T-helper 1 cell treated with Interleukin-12 subunit alpha and Interleukin-12 subunit beta and Interleukin-4 antibody, amounts not matched to agents 30 ng/mL and 1 ng/mL, for 36 hours (primary cell): ENCODE measurements at places on chromosomes 1 and 21. TPM values are rescaled to one million over a fixed set of nuclear protein-coding genes. Genes with fewer than 3 reads are reported as not detected.

Gene ICOSLG
- 12.3 and 13.0 TPM in 2 replicates for total RNA-seq

Gene SYT11
- total RNA-seq: 38.3 and 38.8 TPM in 2 replicates

Gene F13B
- not detected in 2 replicates for total RNA-seq

Gene TEDDM1
- not detected in 2 replicates for total RNA-seq

Gene OR2M3
- not detected in 2 replicates for total RNA-seq

Gene MNDA
- total RNA-seq: not detected in 2 replicates

Gene HMGCS2
- not detected in 2 replicates for total RNA-seq

Gene SPRR1B
- total RNA-seq: not detected in 2 replicates

Gene COL8A2
- not detected in 2 replicates for total RNA-seq

Gene EFNA1
- total RNA-seq: not detected in 2 replicates

Gene SMIM1
- total RNA-seq: not detected in 2 replicates

Gene TTC22
- 10.2 and 11.0 TPM in 2 replicates for total RNA-seq
